ENCODE measurements at places on chromosomes 13 and 19.
A peak's percentile ranks its signal among the peaks of the same experiment; 100 is the strongest.

GRCh38 chr13:109196948-109197347, 567.5 kb downstream of the MYO16 start:
- DNase-seq, result no peak

GRCh38 chr19:28980236-28980868, 232.6 kb downstream of the UQCRFS1 start:
- no peak for DNase-seq

- DNase-seq, result no peak
Observed at GRCh38 chr13:111944171-111944583, 122.8 kb upstream of the SOX1 start.

DNA sequence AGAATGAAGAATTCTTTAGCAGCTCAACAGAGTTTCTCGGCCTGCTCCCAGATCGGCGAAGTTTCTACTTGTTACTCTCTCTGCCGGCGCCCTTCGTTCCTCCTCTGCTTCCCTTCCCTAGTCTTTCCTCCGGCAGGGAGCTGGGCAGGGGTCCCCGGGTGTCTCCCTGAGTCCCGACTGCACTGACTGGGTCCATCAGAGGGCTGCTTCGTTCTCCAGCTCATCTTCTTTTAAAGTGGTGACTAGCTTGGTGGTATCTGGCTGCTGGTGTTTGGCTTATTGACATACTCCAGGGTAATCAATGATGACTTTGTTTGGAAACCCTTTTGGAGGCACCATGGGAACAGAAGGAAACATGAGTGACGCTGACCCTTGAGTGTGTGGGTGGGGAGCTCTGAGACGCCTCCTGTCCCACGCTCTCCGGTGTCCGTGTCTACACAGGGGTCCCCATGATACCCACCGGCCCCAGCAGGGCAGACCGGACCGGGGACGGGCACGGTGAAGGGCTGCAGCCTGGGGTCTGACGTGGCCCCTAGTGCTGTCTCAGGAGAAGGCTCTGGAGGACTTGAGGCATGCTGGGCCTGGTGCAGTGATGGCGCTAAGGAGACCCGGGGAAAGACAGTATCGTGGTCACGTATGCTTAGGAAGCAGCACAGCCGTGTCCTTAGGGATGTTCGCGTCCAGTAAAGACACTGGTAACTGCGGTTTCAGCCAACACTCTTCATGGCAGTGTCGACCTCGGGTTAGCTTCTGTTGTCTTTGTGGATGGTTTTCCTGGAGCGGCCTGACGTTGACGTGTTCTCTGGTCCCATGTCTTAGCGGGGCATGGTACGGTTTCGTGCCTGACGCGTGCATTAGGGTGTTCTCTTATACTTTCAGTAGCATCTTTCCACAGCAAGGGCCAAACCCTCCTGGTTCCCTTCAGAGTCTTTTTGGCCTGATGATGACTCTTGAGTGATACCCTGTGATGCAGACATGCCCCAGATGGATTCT, 23.8 kb downstream of the NAXD start:
- DNase-seq, result no peak

GRCh38 chr13:99978799-99979452, 2.7 kb upstream of the ZIC2 start:
- DNase-seq, result no peak

GRCh38 chr19:39390451-39390750, 505 bp downstream of the PAF1 start:
- DNase-seq, result no peak

DNA sequence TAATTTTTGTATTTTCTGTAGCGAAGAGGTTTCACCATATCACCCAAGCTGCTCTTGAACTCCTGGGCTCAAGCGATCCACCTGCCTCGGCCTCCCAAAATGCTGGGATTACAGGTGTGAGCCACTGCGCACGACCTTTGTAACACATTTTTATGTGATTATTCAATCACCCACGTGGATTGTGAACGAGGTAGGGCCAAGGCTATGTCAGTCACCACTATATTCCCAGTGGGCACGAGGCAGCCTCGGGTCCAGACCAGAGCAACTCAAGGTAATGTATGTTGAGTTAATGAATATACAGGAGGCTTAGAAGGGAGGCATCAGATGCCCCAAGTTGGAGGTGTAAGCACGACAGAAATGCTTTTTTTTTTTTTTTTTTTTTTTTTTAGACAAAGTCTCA, 8.9 kb downstream of the PTGIR start:
- no peak for DNase-seq

GRCh38 chr19:23774524-23774971, 15.9 kb upstream of the ZNF681 start:
- no peak for DNase-seq

GRCh38 chr13:75635828-75636435, at the start of gene LMO7:
Gene LMO7 (plus strand): TSS chr13:75636330. CDS start chr13:75636658, 328 bp downstream.
- no peak for DNase-seq

DNA sequence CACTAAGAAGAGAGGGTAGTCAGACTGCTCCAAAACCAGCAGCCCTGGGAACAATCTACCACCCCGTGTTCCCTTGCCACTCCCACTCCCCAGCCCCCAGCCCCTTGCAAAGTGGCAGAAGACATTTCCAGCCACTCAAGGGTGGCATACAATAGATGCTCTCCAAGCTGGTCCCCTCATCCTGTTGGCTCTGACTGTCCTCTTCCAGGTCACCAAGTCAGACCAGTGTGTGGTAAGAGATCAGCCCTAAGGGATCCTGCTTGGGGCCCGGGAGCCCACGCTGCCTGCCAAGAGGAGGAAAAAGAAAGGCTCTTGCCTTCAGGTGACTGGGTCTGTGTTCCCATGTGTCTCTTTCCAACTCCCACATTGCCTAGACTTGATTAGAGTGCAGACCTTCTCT, 25.0 kb downstream of the SERP2 start:
- DNase-seq, result no peak

DNA sequence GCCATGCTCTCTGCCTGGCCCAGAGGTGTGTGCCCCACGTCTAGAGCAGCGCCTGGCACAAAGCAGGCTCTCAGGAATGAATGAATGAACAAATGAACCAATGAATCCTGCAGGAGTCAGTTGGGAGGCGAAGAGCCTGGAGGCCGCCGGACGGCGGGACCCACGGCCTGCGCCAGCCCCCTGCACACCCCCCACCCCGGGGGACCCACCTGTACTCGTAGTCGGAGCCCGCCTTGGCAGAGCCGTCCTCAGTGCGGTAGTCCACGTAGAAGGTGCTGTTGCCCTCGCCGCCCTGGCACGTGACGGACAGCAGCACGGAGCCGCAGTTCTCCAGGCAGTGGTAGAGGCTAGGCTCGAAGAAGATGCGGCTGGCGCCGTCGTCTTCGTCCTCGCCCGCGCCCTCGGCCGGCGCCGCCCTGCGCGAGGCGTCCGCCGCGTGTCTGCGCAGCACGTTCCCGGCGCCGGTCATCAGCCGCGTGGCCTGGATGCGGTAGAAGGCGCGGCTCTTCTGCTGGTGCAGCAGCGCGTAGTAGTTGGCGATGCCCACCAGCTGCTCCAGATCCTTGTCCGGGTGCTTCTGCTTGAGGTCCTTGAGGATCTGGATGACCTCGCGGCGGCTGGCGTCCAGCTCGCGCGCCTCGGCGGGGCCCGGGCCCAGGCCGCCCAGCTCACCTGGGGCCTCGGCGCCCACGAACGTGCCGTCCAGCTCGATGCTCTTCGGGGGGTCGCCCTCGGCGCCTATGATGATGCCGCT, 14.8 kb downstream of the SLC8A2 start:
- DNase-seq, result no peak

- DNase-seq, result no peak
Observed at GRCh38 chr13:91417660-91418325, 19.4 kb downstream of the GPC5 start.

- DNase-seq, result no peak
Observed at GRCh38 chr19:34678085-34678412, 571 bp downstream of the ZNF302 start.

DNA sequence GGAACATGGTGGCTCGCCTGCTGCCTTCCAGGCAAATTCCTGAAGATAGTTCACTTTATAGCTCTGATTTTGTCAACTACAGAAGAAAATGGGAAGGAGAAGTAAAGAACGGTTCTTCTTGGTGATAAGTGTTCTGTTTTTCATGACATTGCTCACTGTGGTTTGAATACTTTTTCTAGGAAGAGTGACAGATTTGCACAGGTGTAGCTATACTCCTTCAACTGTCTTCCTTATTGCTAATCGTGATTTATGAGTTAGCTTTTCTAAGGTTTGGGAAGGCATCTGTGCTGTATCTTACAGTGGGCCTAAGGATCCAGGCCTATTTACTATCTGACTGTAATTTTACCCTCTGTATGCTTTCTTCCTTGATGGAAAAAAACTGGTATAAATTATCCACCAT, 405.6 kb downstream of the NDFIP2 start:
- DNase-seq, result no peak

DNA sequence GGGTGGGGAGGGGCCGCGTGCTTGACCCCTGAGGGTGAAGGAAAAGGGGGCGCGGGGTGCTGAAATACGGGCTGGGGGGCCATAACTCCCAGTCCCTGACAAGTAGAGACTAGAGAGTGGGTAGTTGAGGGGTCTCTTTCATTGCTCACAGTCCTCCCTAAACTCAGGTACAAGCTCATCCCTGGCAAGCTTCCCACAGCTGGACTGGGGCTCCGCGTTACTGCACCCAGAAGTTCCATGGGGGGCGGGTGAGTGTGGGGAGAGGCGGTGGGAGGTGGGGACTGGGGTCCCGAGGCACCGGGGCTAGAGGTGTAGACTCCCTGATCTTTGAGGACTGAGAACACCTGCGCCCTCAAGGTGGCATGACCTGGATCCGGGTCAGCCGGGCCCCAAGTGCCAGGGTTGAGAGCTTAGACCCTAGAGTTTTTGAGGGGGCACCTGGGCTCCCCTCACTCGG, 1.3 kb downstream of the ETV2 start:
- DNase-seq, result no peak

GRCh38 chr19:54248016-54248601, 5.5 kb upstream of the LILRA6 start:
- DNase-seq, result no peak

- DNase-seq, result peak; percentile 51
Observed at GRCh38 chr13:36818804-36819738, at the start of gene RFXAP. Gene RFXAP (plus strand): TSS chr13:36819222. CDS start chr13:36819358, 136 bp downstream.

DNA sequence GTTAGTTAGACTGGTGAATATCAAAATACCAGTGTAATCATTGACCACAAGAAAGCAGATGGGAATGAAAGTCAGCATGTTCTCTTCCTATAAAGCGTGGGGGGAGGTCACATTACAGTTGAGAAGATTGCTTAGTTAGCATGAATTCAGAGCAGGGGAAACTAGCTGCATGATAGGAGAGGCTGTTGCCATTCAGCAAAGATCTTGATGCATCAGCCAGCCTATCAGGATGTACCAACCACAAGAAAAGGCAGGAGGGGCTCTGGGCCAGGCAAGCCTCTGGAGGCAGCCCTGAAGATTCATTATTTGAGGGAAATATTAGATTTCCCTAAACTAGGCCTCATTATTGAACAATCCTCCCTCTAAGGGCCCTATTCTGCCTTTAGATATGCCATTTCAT, 5.0 kb upstream of the MTMR6 start:
- DNase-seq, result no peak

DNA sequence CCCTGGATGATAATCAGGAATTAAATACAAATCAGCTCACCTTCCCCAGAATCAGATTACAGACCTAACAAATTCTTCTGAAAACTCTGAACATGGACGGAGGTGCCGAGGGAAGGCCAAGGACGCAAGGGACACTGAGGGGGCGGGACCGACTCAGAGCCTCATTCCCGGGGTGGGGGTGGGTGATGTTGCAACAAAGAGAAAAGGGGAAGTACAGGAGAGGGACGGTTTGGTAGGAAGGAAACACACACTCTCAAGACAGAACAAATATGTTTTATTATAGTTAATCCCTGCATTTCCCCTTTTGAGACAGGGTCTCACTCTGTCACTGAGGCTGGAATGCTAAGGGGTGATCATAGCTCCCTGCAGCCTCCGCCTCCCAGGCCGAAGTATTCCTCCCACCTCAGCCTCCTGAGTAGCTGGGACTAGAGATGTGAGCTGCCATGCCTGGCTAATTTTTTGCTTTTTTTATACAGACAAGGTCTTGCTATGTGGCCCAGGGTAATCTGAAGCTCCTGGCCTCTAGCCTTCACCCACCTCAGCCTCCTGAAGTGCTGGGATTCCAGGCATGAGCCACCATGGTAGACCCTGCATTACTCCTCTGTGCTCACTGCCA, 786 bp upstream of the LILRA2 start:
- DNase-seq, result no peak

DNA sequence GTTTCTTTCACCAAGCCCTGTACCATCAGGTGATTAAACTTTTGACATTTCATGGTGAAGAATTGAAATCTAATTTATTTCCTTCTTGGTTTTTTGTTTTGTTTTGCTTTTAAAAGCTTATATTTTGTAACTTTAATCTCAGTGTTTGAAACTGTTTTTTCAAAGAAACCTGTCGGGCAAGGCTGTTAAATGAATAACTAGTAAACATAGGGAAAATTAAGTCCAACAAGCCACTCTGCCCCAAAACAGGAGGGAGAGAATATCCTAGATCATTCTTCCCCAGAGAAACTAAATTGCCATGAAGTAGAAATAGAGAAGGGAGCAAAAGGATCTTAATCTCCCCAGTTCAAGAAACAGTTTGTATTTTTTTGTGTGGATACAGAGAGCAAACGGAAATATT, 98.2 kb downstream of the FREM2 start:
- DNase-seq, result no peak

GRCh38 chr19:15038294-15038693, 11.0 kb upstream of the CASP14 start:
- no peak for DNase-seq

- DNase-seq, result no peak
Observed at GRCh38 chr13:99737481-99738245, 233.9 kb downstream of the ZIC5 start.

- no peak for DNase-seq
Observed at GRCh38 chr13:65063753-65064152, 2166.4 kb downstream of the PCDH9 start.

GRCh38 chr13:94332359-94333096, 147.0 kb downstream of the DCT start:
- DNase-seq, result no peak

Measured in GM12878 (cell line).